ENCODE measurements at places on chromosomes 1 and 21. TPM values are rescaled to one million over a fixed set of nuclear protein-coding genes. Genes with fewer than 3 reads are reported as not detected.

DNA sequence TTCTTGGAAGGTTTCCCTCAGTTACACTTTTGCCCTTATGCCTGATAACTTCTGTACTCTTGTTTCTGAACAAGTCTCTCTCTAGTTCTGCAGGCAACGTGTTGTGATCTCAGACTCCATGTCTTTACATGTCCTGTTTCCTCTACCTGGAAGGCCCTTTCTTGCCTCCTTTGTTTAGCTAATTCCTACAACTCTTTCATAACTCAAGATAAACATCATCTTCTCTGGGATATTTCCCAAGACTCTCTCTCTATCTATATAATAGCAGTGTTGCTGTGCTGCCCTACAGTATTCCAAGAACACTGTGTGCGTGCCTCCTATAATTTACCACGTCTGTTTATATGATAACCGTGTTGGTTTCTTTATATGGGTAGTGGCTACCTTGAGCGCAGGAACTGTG is 47.8 kb downstream of the CHRM3 start:
- DNase-seq: no peak

DNA sequence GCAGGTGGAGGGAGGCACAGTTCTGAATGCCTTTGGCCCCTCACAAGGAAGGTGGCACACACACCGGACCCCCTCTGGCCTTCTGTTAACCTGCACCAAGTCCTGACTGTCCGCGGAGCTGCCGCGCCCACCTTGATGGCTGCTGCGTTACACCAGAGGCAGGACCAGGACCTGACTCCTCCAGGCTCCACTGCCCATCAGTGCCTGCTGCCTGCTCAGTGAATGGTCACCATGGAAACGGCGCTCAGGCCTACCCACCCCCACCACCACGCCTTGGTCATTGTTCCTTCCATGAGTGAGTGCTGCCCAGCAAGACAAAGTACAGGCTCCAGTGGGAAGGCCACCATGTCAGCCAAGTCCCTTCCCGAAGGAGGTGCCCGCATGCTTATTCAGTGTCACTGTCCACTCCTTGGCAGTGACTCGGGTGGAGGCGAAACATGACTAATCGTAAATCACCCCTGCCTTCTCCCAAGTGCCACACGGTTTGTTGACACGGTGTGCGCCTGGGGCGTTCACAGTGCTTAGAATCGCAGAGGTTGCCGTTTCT is 57.3 kb downstream of the SLC37A1 start:
- no peak for DNase-seq

DNA sequence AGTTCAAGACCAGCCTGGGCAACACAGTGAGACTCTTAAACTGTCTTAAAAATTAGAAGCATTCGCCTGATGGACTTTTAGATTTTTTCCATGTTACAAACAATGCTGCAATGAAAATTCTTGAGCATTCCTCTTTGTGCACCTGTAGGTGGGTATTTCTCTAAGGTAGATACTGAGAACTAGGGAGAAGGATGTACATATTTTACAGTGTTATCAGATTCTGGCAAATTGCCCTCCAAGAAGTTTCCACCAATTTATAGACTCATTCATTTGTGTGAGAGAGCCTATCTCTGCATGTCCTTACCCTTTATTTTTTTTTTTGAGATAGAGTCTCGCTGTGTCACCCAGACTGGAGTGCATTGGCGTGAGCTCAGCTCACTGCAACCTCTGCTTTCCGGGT is 12.3 kb upstream of the LEFTY2 start:
- DNase-seq: no peak

- DNase-seq: peak; percentile 31
These were observed 4.7 kb downstream of the SNAPIN start for GRCh38 chr1:153663211-153663610.

DNA sequence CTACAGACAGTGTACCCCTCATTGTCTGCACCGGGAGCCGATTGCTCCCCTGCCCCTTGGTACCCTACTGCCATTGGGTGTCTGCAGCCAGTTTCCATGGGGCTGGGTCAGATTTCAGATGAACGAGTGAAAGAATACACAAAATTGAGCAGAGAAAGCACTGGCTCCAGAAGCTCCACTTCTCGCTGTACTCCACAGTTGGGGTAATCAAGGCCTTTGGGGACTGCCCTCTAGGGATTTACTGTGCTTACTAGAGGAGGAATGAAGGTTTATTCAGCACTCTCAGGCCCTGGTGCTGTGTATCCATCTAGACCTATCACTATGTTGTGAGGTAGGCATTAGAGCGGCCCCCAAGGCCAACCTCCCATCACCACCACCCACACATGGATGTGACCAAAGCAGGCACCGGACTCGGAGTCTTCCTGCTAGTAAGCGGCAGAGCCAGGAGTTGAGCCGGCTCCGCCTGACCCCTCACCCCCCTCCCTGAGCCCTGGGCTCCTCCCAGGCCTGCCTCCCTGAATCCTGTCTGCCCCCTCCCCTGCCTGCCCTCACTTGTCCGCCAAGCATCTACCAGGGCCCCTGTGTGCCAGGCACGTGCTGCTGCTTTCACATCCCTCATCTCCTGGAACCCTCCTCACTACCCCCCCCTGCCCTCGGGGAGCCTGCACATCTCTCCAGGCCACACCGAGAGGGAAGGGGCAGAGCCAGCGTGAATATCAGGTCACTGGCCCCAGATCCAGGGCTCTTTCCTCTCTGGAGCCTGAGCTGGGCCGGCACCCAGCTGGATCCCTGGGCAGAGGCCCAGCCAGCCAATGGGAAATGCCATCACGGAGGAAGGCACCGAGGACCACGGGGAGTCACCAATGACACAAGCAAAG is 23.3 kb downstream of the KCNN3 start:
- no peak for DNase-seq

SDHC gene
- total RNA-seq: 16.1 TPM
